ENCODE measurements at places on chromosomes 3 and 15. TPM values are rescaled to one million over a fixed set of nuclear protein-coding genes. Genes with fewer than 3 reads are reported as not detected.

DNA sequence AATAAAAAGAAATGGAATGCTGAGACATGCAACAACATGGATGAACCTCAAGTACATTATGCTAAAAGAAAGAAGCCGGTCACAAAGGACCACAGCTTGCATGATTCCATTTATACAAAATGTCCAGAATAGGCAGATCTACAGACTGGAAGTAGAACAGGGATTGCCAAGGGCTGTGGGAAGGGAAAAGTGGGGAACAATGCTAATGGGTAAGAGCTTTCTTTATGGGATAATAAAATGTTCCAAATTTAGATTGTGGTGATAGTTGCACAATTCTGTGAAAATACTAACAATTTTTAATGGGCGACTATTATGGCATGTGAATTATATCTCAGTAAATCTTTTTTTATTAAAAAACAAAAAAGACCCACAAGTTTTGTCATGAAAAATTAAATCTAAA lies 106.2 kb downstream of the TMCO5A start:
- H3K4me1 ChIP-seq: peaks cover 23% of the 10 kb centered on the region
- no peaks in the 10 kb centered on the region for H3K36me3 ChIP-seq
- no peak overlapping the region for H3K4me3 ChIP-seq
- H3K27me3 ChIP-seq: no peaks in the 10 kb centered on the region

GRCh38 chr3:14467814-14468620 lies 65.6 kb downstream of the SLC6A6 start:
- no peak overlapping the region for H3K27ac ChIP-seq
- peak; percentile 34 for DNase-seq
- H3K4me1 ChIP-seq: peaks cover 9% of the 10 kb centered on the region
- H3K27me3 ChIP-seq: no peaks in the 10 kb centered on the region
- H3K4me3 ChIP-seq: no peak overlapping the region

The CCDC191 gene
- 5.2 TPM for total RNA-seq

The FANCD2OS gene
- not detected for total RNA-seq

The STRIT1 gene
- total RNA-seq: not detected

Measured in MCF 10A (cell line).